A673 (cell line): ENCODE measurements at places on chromosomes 11 and 22.

- peak; percentile 67 for DNase-seq
- H3K4me3 ChIP-seq: peak overlapping the region; percentile 57
- H3K36me3 ChIP-seq: no peaks in the 10 kb centered on the region
- H3K27ac ChIP-seq: no peak overlapping the region
- H3K4me1 ChIP-seq: peaks cover 18% of the 10 kb centered on the region
Observed at GRCh38 chr22:30605449-30606110, 1.4 kb upstream of the TCN2 start.

- no peak overlapping the region for H3K27ac ChIP-seq
- no peak for DNase-seq
- no peaks in the 10 kb centered on the region for H3K27me3 ChIP-seq
Observed at GRCh38 chr11:73866095-73866579, 10.5 kb downstream of the COA4 start.

GRCh38 chr11:75245356-75246005 is 4.9 kb downstream of the TPBGL start:
- H3K36me3 ChIP-seq: no peaks in the 10 kb centered on the region
- H3K27ac ChIP-seq: no peak overlapping the region
- H3K4me3 ChIP-seq: no peak overlapping the region

DNA sequence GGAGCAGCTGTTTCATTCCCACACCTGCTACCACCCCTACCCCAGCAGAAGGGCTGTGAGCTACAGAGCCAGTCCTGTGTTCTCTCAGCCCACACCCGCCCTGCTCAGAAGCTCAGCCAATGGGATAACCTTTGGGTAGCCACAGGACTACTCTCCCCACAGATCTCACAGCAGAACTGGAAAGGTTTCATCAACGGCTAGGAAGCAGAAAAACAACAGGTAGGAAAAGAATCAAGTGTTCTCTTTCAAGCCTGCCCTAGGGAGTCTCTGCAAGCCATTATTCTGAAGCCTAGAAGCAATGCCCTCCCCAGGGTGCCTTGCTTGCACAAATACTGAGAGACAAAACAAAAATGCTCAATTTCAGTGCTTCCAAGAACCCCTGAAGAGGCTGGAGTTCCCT is 77.2 kb downstream of the TMPRSS5 start:
- H3K4me1 ChIP-seq: no peaks in the 10 kb centered on the region
- H3K27ac ChIP-seq: no peak overlapping the region
- H3K36me3 ChIP-seq: no peaks in the 10 kb centered on the region

GRCh38 chr22:28883657-28883916 is 215 bp downstream of the ZNRF3 start:
- peak overlapping the region; percentile 55 for H3K4me3 ChIP-seq
- no peaks in the 10 kb centered on the region for H3K36me3 ChIP-seq
- H3K27ac ChIP-seq: no peak overlapping the region
- no peaks in the 10 kb centered on the region for H3K27me3 ChIP-seq
- DNase-seq: no peak

DNA sequence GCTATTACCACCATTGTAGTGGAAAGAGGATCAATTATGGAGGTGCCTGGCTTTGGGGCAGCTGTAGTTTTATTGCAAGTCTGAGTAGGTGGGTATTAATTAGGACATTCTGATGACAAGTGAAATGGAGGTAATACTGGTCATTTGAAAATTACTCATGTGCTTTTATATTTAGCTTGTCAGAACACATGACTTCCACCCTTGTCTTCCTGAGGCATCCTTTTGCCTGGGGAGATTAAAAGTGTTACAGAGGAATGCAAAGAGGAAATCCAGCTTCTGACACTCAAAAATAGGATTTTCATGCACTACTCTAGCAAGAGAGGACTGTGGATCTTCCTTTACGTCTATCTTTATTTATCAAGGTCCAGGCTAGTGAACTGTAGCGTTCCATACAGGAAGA is 44.7 kb upstream of the CAPRIN1 start:
- no peak for DNase-seq
- H3K27me3 ChIP-seq: no peaks in the 10 kb centered on the region
- no peak overlapping the region for H3K4me3 ChIP-seq
- H3K36me3 ChIP-seq: no peaks in the 10 kb centered on the region

GRCh38 chr11:69791276-69792180 is 16.4 kb upstream of the FGF4 start:
- no peaks in the 10 kb centered on the region for H3K27me3 ChIP-seq
- H3K4me3 ChIP-seq: no peak overlapping the region
- no peak for DNase-seq
- H3K36me3 ChIP-seq: no peaks in the 10 kb centered on the region

DNA sequence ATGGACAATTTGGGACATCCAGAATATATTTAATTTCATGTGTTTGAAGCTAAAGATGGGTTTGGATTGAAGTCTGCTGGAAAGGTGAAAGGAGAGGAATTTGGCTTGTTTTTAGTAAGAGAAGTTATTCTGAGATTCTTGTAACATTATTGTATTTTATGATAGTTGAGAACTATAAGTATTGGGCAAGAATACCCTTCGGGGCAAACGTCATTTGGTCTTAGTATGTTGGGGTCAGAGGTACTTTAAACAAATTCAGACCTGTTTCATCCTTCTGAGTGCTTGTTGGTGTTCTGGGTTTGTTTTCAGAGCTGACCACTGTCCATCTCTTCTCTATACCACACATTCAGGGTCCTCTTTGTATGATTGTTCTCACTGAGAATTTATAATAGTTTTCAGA is 19.5 kb downstream of the PANX1 start:
- H3K27ac ChIP-seq: no peak overlapping the region
- peaks cover 11% of the 10 kb centered on the region for H3K4me1 ChIP-seq
- no peak for DNase-seq
- no peaks in the 10 kb centered on the region for H3K36me3 ChIP-seq

DNA sequence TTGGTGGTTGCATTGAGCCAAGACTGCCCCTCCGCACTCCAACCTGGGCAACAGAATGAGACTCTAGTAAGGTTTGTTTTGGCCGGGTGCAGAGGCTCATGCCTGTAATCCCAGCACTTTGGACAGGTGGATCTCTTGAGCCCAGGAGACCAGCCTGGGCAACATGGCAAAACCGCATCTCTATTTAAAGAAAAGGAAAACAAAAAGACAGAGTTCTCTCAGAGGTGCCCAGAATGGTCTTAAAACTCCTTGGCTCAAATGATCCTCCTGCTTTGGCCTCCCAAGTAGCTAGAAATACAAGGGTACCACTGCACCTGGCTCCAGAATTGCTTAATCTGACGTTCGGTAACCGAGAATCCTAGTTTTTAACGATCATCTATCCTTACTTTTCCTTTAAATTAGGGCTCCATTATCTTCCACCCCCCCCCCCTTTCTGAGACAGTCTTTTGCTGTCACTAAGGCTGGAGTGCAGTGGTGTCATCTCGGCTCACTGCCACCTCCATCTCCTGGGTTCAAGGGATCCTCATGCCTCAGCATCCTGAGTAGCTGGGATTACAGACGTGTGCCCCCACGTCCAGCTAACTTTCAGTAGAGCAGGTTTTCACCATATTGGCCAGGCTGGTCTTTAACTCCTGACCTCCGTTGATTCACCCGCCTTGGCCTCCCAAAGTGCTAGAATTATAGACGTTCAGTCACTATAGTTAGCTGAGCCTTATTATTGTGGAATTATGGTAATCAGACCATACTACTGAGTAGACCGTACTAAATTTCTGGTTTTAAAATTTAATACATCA is 1.7 kb downstream of the RPS25 start:
- H3K27me3 ChIP-seq: no peaks in the 10 kb centered on the region
- H3K4me3 ChIP-seq: peak overlapping the region; percentile 77
- DNase-seq: no peak
- peaks cover 18% of the 10 kb centered on the region for H3K4me1 ChIP-seq
- peak overlapping the region; percentile 6 for H3K27ac ChIP-seq

DNA sequence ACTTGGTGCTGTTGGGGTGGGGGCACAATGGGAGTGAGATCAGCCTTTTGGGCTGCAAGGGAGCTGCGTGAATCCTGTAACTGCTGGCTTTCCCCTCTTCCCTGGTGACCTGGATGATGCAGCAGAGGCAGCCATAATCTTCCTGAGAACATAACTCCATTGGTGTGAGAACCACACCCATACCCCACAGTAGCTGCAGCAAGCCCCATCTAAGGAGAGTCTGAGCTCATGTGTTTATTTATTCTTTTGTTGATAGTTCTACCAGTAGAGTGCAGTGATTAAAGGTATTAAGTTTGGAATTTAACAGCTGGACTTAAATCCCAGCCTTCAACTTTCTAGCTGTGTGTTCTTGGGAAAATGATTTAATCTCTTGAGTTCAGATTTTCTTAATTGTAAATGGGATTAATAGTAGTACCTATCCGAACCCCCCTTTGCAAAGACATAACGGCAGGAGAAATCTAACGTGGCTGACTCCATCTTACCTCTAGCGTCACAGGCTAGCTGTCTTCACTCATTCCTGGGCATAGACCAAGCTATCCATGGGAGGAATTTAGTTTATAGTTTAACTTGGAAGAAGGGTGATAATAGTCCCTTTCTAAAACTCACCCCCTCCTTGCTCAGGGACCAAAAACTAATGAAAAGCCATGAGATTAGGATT is 385.0 kb upstream of the DDI1 start:
- DNase-seq: no peak
- no peaks in the 10 kb centered on the region for H3K4me1 ChIP-seq
- no peak overlapping the region for H3K27ac ChIP-seq
- H3K4me3 ChIP-seq: no peak overlapping the region
- H3K36me3 ChIP-seq: no peaks in the 10 kb centered on the region

- DNase-seq: no peak
- no peak overlapping the region for H3K4me3 ChIP-seq
- H3K4me1 ChIP-seq: no peaks in the 10 kb centered on the region
- H3K36me3 ChIP-seq: no peaks in the 10 kb centered on the region
Observed at GRCh38 chr22:22945195-22945594, 57.6 kb downstream of the IGLL5 start.

DNA sequence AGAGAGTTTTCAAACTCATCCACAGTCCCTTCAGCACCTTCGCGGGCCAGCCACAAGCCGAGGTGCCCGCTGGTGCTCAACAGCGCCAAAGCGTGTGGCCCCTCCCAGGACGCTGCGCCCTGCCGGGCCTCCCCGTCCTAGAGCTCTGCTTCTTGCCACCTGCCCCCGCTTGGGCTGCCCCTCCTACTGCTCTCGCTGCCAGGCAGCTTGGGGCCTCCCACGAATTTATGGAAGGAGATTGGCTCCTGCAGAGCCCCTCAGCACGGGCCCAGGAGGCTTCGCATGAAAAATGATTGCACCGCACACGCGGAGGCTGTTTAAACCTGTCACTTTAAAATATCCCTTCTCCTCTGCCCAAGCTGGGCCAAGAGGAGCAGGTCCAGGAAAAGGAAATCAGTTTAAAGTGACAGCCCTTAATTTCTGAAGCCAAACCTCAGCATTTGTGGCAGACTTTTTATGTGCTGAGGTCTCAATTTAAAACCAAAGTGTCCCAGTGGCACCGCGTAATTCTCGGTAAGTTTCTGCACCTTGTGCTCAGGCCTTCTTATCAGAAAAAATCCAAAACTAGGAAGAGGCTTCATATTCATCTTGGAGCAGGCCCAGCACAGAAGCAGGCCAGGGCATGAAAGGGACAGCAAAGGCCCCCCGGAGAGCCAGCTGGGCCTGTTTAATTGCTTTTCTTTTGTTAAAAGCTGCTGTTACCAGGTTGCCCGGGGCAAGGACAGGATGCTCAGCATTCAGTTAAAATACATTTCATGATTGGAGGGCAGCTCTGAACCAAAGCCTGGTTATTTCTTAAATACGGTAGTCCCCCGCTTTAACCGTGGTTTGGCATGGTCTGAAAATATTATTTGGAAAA is 303.6 kb downstream of the OPCML start:
- H3K27me3 ChIP-seq: peaks cover 16% of the 10 kb centered on the region
- no peak for DNase-seq
- H3K4me3 ChIP-seq: no peak overlapping the region
- no peaks in the 10 kb centered on the region for H3K36me3 ChIP-seq
- no peaks in the 10 kb centered on the region for H3K4me1 ChIP-seq
- no peak overlapping the region for H3K27ac ChIP-seq

GRCh38 chr22:31083923-31084810 is 3.0 kb downstream of the SMTN start:
- peak overlapping the region; percentile 93 for H3K27ac ChIP-seq
- H3K36me3 ChIP-seq: peaks cover 3% of the 10 kb centered on the region
- H3K4me1 ChIP-seq: peaks cover 18% of the 10 kb centered on the region
- no peak for DNase-seq

DNA sequence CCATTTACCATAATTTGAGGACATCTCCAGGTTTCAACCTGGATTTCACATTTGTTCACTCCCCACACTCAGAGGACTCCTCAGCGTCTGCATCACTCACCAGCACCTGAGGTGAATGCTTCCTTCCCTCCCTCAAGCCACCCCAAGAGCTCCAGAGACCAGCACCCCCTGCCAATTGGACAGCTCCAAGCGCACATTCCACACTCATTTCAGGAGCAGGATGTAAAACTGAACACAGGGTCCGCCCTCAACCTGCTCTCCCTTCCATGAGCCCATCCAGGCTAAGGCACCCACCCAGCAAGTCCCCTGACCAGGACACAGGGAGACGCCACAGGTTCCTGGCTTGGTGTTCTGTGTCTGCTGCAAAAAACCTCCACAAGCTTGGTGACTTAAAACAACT is 3.9 kb downstream of the SCGB1D1 start:
- H3K36me3 ChIP-seq: no peaks in the 10 kb centered on the region
- H3K27me3 ChIP-seq: peaks cover 62% of the 10 kb centered on the region
- no peak overlapping the region for H3K27ac ChIP-seq

- no peak overlapping the region for H3K4me3 ChIP-seq
- H3K4me1 ChIP-seq: no peaks in the 10 kb centered on the region
- DNase-seq: peak; percentile 54
- no peak overlapping the region for H3K27ac ChIP-seq
- no peaks in the 10 kb centered on the region for H3K36me3 ChIP-seq
Observed at GRCh38 chr11:132858223-132858622, 674.1 kb downstream of the OPCML start.

DNA sequence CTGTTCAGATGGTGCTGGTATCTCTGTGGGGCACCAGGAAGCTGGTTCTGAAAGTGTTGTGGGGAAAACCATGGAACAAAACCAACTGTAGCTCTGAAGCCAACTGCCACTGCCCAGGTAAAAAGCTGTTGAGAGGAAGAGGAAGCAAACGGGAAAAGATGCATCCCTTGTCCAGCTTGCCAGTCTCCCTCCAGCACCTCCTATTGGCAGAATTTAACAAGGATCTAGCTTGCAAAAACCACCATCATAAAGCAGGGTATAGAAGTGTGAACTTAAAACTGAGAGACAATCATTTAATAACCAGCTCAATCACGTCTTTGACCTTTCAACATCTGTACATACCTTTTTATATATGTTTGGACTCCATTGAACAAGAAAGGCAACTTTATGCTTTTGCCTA is 4.5 kb downstream of the PATE1 start:
- H3K4me3 ChIP-seq: no peak overlapping the region
- H3K27ac ChIP-seq: no peak overlapping the region
- H3K4me1 ChIP-seq: no peaks in the 10 kb centered on the region

GRCh38 chr11:11661326-11662040 is 39.7 kb upstream of the GALNT18 start:
- H3K27ac ChIP-seq: no peak overlapping the region
- H3K4me3 ChIP-seq: no peak overlapping the region
- no peaks in the 10 kb centered on the region for H3K36me3 ChIP-seq
- H3K27me3 ChIP-seq: peaks cover 18% of the 10 kb centered on the region
- no peaks in the 10 kb centered on the region for H3K4me1 ChIP-seq

GRCh38 chr11:98600103-98600502 is 420.6 kb upstream of the CNTN5 start:
- no peak overlapping the region for H3K27ac ChIP-seq
- no peak overlapping the region for H3K4me3 ChIP-seq
- no peak for DNase-seq
- H3K27me3 ChIP-seq: no peaks in the 10 kb centered on the region

GRCh38 chr11:74678591-74679512 is 52.4 kb downstream of the CHRDL2 start:
- H3K27ac ChIP-seq: no peak overlapping the region
- H3K4me1 ChIP-seq: no peaks in the 10 kb centered on the region
- no peak for DNase-seq
- no peaks in the 10 kb centered on the region for H3K27me3 ChIP-seq
- no peak overlapping the region for H3K4me3 ChIP-seq
- H3K36me3 ChIP-seq: no peaks in the 10 kb centered on the region
